NCI-H1048 (cell line): ENCODE measurements at places on chromosomes 1 and 21.

GRCh38 chr1:66739401-66740157 lies 12.7 kb upstream of the DYNLT5 start:
- DNase-seq = no peak

DNA sequence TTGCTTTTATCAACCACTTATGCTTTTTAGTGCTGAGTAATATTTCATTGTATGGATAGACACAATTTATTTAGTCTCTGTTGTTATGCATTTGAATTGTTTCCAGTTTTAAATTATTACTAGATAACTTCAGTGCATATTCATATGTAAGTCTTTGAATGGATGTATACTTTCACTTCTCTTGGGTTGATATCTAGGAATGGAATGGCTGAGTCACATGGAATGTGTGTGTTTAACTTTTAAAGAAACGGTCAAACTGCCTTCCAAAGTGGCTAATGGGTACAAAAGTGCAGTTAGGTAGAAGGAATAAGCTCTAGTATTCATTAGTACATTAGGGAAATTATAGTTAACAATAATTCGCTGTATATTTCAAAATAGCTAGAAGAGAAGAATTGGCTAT lies 82.4 kb downstream of the NPHS2 start:
- DNase-seq = no peak

DNA sequence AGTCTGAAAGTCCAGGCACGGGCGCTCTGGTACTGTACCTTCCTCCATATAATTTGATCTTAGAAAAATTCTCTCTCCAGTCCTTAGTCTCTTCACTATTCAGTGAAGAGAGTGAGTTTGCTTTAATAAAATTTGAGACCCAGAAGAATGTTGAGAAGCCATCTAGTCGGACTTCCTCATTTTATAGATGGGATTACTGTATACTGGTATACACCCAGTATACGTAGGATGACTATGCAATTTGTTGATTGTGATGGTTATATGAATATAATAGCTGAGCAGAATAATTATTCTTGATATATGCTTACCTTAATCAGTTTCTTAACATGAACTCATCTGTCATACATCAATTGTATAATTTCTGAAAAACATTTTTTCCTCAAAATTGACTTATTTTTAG lies 328.0 kb upstream of the B3GALT2 start:
- DNase-seq = no peak

- no peak for DNase-seq
Measured at GRCh38 chr1:172746091-172746949, 87.4 kb downstream of the FASLG start.

DNA sequence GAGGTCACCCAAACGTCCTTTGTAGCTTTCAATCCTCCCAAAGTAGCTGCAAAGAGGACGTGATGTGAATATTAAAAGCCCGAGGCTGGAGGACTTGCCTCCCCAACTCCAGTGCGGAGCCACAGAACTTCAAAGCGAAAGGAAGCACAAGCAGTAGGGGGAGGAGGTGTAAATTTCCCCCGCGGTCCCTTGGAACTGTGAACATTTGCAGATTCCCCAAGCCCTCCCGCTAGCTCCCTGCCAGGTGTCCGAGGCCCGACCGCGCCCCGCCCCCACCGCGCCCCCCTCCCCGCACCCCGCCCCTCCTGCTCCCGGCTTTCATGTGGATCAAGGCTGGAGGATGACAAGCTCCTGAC lies 41.5 kb upstream of the HAO2 start:
- DNase-seq = no peak

- no peak for DNase-seq
Measured at GRCh38 chr1:92219028-92219427, 1.3 kb downstream of the C1orf146 start.

DNA sequence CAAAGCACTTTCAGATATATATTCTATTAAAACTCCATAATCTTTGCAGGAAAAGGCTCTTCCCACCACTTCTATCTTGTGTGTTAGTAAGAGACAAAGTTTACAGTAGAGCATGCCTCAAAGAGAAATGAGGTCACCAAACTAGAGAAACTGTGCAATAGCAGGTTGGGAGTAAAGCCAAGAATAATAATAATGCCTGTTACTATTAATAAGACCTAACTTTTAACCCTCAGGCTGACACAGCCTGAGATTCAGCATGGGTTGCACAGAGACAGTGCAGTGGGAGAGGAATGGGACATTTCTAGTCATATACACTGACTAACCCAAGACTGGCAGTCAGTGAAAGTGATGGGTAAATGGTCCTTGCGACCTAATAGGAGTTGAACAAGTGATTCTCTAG lies 320.2 kb upstream of the NFIA start:
- DNase-seq = no peak

DNA sequence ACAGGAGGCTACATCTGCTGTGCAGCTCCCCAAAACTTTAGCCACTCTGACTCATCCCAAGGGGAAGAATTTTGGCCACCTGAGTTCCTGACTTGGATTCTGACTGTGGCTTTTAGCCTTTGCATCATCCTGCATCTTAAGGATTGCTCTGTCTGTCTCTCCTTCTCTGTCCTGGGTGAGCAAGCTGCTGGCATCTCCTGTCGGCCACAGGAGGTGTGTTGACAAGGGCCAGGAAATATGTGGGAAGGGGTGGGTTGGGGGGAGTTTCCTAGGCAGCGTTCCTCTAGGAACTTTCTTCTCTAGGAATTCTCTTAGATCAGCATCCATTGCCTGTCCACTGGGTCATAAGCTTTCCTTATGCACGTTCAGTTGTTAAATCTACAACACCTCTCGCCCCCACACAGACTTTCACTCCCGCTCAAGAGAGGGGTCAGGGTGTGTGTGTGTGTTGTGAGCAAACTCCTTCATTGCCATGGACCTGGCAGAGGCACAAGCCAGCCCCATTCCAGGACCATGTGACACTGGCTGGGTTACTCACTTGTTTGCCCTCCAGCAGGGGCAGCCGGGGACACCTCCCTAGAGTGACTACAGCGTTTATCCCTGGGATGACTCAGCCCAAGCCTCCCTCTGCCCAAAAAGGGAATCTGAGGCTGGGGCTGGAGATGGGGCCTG lies 145.0 kb upstream of the DUSP10 start:
- no peak for DNase-seq

DNA sequence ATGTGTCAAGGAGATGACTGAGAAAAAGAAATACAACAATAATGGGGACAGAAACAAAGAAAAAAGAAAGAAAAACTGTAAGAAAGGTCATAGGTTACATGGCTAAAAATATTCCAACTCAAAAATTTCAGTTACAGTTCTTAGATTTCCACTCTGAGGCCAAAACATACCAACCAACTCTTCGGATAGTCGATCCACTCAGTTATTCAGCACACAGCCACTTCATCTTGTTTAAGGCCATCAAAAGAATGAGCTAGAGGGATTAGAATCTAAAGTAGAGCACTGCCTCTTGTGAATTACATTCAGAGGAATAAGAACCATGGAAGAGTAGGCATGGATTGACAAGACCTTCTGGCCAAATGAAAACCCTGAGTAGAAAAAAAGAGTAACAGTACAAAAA lies 277.0 kb downstream of the MRPL39 start:
- no peak for DNase-seq

GRCh38 chr1:56688522-56689026 lies 43.5 kb downstream of the PRKAA2 start:
- DNase-seq = no peak

- DNase-seq = no peak
Measured at GRCh38 chr1:14726606-14727005, 128.1 kb downstream of the KAZN start.
